ENCODE measurements at places on chromosomes 3 and 15. TPM values are rescaled to one million over a fixed set of nuclear protein-coding genes. Genes with fewer than 3 reads are reported as not detected.

Gene TATDN2
- 14.9 TPM for polyA plus RNA-seq

Gene CAPN3
- 72.9 TPM for polyA plus RNA-seq

Gene QARS1
- 534 TPM for polyA plus RNA-seq

Gene USP50
- polyA plus RNA-seq, result not detected

Gene ACKR2
- 2.0 TPM for polyA plus RNA-seq

Gene MESP2
- 0.40 TPM for polyA plus RNA-seq

Gene FOXP1
- 26.5 TPM for polyA plus RNA-seq

Gene GUCA1C
- polyA plus RNA-seq, result not detected

Gene GRAMD1C
- polyA plus RNA-seq, result 4.8 TPM

Gene CYP1A2
- not detected for polyA plus RNA-seq

GRCh38 chr15:23687143-23687470 is at the start of gene NDN:
Gene NDN, minus strand, starts transcription at chr15:23687305. Its CDS starts 88 bp downstream, at chr15:23687217.
- DNase-seq, result peak; percentile 58

GRCh38 chr15:74780523-74781430 is 1.1 kb upstream of the CSK start:
- no peak for DNase-seq

DNA sequence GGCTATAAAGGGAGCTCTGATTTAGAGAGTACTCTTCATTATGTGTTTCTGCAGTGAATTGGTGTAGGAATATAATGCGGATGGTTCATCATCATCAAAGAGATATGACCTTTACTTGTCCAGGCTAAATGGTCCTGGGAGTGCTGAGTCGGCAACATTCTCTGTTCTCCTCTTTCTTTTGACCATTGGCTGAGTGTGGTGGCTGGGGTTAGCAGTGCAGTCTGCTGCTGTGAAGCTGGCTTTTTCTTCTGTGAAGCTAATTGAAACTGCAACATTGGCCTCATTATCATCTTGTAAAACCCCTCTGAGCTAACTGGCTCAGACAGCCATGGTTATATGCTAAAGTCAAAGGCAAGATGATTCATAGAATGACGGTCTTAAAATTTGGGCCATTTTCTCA is 83.8 kb downstream of the THRB start:
- no peak for DNase-seq

DNA sequence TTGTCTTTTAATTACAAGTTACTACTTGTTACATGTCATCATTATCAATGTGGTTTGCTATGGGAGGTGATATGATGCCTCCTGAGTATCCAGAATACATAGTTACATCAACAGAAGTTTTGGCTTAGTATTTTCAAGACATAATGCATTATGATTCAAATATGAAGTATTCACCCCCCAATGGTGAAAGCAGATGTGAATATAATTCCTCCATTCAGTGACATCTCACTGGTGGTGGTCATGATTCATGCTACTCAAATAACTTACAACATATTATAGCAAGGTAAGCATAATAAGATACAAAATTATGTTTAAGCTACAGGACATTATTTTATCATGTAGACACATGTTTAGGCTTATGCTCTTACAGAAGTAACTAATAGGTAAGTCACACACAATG is 34.9 kb upstream of the TTBK2 start:
- DNase-seq, result no peak

DNA sequence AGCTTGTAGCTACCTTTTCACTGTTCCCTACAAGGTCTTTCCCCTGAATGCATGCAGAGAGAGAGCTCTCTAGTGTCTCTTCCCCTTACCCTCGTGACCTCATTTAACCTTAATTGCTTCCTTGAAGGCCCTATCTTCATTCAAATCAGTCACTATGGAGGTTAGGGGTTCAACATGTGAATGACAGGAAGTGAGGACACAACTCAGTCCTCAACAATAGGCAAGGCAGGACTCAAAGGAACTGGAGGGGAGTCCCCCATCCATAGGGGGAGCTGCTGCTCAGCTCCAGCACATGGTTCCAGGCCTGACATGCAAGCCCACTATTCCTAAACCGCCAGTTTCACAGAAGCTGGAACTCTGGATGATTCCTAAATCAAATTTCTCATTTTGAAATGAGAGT is 33.8 kb upstream of the GYG1 start:
- DNase-seq, result no peak

GRCh38 chr3:184289426-184289938 is 9.6 kb upstream of the PSMD2 start:
- peak; percentile 66 for DNase-seq

DNA sequence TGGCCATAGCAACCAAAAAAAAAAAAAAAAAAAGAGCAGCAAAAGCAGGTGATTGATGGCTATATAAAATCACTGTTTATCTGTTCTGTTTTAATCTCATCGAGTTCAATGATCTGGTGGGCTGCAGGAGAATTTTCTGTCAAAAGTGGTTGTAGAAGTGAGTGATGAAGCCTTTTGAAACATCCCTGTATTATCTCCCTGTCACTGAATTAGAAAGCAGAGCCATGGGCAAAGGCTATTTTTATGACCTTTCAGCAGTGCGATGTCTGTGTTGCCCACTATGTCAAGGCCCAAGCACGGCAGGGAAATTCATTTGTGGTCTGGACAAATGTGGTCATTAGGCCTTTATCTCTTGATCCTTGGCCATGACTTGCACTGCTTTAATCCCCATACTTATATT is 59.9 kb downstream of the OTOL1 start:
- DNase-seq, result no peak

DNA sequence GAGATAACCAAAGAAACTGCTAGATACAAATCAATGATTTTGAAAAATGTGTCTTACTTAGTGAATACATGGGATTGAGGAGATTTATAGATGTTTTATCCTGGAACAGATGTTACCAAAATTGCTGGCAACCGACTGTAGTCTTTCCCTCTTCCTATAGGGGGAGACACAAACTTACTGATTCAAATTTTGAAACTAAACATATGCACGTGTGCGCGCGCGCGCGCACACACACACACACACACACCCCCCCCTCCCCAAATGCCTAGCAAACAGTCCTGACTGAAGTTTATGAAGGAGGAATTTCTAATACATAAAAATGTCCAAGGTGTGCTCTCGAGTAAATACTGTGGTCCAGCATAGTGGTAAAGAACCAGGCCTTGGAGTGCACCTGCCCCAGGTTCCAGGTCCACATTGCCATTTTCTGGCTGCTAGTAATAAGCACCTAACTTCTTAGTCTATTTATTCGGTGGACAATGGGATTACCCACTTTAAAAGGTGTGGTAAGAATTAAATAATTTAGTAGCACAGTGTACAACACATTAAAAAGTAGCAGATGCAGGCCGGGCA is 18.5 kb upstream of the C3orf62 start:
- DNase-seq, result no peak

DNA sequence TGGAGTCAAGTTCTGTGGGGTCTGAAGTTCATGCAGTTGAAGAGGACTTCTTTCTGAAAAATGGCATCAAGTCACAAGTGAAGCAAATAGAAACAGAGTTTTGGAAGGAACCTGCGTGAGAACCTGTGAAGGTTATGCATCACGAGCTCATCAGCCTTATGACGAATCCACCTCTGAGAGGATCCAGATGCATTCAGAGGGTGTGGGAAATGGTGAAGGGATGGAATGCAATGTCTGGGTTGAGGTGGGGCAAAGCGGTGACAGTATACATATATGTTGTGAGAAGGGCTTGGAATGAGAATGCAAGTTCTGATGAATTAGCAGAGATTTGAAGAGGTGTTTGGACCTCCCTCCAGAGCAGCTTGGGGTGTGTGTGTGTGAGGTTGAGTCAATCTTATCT is 382.1 kb upstream of the TBL1XR1 start:
- no peak for DNase-seq

DNA sequence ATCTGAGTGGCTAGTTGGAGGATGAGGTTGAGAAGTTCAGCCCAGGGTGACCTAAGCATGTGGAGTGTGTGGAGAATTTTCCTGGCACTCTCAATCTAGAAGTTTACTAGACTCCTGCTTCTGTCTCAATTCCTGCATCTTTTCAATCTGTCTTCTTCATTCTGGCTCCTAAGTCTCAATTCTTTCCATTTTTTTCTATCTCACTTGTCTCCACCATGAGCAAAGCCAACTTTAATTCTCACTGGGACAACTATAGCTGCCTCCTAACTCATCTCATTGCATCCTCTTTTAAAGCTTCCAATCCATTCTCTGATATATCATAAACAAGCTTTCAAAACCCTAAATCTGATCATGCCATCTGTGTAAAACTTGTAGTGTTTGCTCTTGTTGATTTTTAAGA is 569.3 kb downstream of the NAALADL2 start:
- DNase-seq, result no peak

DNA sequence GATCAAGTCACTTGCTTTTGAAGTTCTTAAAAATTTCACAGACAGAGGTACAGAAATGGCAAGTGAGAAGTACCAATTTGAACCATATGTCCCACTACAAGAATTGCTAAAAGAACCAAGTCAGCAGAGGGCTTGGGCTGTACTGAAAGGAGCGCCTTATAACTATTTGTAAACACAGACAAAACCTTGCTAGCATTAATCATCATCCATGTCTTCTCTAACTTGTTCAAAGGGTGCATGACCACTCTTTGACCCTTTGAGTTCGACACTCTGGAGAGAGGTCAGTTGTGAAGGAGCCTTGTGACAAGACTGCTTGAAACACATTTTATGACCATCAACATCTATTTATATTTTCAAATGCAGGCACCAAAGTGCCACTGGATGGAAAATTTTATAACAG is 191.7 kb downstream of the PDZRN3 start:
- DNase-seq, result no peak

DNA sequence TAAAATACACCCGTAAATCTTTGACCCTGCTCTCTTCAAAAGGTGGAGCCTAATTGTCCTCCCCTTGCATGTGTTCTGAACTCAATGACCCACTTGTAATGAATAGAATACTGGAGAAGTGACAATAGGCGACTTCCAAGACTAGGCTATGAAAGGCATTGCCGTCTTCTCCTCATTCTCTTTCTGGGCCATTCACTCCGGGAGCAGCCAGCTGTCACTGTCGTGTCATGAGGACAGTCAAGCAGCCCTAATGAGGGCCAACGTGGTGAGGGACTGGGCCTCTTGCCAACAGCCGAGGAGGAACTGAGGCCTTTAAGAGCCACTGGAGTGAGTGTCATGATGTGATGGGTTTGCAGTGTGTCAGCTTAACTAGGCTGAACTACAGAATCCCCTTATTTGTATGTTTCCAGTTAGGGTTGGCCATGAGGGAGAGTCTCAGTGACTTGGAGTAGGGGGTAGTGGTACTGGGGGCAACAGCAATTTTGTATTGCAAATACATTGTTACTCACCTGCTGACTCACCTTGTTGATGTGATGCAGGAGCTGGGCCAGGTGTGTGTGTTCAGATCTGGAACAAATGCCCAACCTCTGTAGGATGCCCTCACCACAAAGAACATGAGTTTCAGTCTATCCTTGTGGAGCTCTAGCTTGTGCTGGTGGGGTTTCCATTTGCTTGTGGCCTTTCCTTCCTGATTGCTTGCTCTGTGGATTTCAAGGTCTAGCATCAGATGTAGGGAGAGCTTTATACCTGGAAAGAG is 188.5 kb upstream of the PROK2 start:
- DNase-seq, result peak; percentile 22

- DNase-seq, result peak; percentile 68
Observed at GRCh38 chr3:58025837-58026569, 17.8 kb downstream of the FLNB start.

GRCh38 chr15:85693277-85693676 is 101.4 kb downstream of the KLHL25 start:
- no peak for DNase-seq

DNA sequence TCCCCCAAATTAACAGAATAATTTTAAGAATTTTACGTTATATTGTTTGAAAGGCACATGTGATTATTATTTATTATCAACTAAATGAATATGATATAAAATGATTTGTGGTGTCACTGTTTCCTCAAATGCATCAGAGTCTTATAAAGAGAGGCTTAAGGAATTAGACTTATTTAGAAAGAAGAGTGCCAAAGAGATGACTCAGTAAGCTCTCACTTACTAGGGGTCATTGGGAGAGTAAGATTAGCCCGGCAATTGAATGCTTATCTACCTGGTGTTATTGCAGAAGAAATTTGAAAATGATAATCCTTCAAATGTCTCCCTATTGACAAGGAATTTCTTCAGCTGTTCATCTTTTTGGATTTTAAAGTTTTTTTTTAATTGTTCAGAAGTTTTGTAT is 408.7 kb downstream of the OXSM start:
- no peak for DNase-seq

- peak; percentile 45 for DNase-seq
Observed at GRCh38 chr3:10753964-10754363, 62.1 kb upstream of the SLC6A11 start.

- DNase-seq, result no peak
Observed at GRCh38 chr15:82003916-82004315, 41.9 kb downstream of the MEX3B start.

- no peak for DNase-seq
Observed at GRCh38 chr3:171497468-171497867, 37.3 kb upstream of the TNIK start.

- DNase-seq, result no peak
Observed at GRCh38 chr15:34941831-34942230, 27.7 kb downstream of the AQR start.

DNA sequence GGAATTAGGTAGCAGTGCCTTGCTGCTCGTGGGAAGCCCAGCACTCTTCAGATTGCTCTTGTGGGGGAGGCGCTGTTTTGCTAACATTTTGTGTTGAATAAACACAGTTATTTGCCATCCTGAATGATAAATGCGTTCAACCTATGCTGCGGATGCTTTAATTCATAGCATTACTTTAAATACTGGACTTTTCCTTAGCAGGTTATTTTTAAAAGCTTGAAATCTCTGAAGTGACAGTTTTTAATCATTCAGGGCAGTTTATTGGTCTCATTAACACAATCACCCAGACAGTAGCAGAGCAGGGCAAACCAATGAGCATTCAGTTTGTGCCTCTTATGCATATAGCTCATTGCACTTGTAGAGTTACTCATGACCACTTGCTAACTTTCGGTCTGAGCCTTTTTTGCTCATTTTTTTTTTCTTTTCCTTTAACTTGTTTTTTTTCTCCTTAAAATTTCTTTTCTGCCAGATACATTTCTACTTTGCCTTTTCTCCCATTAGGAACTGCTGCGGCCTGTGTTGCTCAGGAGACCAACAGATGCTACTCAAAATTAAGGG is 5.2 kb downstream of the CACNA2D3 start:
- no peak for DNase-seq

GRCh38 chr3:178097576-178097975 is 438.7 kb upstream of the KCNMB2 start:
- DNase-seq, result peak; percentile 45

- DNase-seq, result no peak
Observed at GRCh38 chr3:52088445-52089367, 32.3 kb upstream of the DUSP7 start.

DNA sequence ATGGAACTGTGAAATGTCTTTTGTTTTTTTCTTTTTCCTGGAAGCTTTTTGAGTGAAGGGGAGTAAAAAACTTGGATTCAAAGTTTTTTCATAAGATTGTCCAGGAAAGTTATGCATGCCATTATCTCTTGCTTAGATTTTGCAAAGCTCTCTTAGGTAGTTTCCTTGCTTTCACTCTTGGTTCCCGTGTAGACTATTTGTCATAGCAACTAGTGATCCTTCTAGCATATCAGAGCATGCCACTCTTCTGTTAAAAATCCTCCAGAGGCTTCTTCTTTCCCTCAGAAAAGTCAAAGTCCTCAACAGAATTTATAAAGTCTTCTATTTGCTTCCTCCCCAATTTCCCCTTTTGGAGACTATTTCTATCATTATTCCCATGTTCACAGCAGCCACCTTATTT is 21.1 kb downstream of the GTF2E1 start:
- no peak for DNase-seq

- DNase-seq, result no peak
Observed at GRCh38 chr15:95563634-95564033, 766.9 kb upstream of the NR2F2 start.
